Stimulated activated naive CD4-positive, alpha-beta T cell treated with Interleukin-2 at 50 U/mL for 16 hours (primary cell): ENCODE measurements at places on chromosomes 3 and 15.

- DNase-seq: no peak
Observed at GRCh38 chr3:48428088-48428571, 1.8 kb downstream of the PLXNB1 start.

DNA sequence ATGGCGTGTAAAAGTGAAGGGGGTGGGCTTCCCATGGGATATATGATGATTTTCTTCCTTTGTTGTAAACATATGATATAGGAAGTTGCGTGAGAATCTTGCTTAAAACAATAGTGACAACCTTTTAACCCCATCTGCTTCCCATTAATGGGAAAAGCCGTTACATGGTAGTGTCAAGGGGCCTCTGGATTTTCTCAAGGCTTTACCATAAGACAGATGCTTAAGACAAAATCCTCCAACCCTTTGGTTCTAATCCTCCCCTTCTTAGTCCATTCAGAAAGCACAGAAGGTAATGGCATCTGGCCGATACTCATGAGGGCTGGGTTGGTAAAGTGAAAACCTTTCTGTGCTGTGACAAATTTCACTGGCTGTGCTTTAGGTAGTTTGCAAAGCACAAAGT lies 25.0 kb downstream of the DPH3 start:
- no peak for DNase-seq

GRCh38 chr3:113285226-113285625 lies 73.9 kb downstream of the BOC start:
- DNase-seq: no peak

DNA sequence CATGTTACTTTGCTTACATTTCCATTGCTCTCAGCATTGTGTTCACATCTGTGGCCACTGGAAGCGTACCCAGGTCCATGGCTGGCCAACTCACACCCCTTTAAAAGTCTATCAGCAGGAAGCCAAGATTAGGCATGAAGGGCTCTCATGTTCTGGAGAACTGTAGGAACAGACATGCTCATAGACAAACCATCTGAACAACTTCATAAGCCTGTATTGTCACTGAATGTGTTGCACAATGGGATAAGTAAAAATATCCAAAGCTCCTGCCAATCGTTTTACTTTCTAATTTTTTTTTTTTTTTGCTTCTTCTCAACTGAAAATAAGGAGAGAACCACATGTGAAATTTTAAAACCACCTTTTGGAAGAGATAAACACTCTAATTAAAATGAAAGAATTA lies 6.4 kb downstream of the RPLP1 start:
- no peak for DNase-seq

- DNase-seq: no peak
Observed at GRCh38 chr3:38121832-38122461, 15.0 kb downstream of the ACAA1 start.

DNA sequence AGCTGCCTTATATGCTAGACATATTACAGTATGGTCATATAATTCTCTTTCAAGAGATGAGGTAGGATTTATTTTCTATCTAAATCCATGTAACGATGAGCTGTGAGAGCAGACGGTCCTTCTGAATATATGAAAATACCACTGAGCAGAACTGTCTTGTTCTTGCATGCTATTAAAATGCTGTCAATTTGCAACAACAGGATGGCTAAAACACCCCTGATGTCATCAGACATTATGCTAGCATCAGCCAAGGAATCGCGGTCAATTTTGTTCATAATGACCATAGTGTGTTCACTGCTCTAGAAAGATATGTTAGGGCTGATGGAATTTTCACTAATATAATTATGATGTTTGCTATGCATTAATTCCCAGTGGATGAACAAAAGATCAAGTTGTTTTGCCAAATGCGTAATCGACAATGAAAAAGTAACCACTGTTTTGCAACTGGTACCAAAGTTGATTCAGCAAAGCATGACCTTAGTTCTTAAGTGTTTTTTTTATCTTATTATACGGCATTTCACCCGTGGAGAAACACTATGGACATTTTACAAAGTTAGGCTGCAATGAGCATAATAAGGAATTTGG lies 765.4 kb upstream of the NR2F2 start:
- DNase-seq: no peak

GRCh38 chr15:101264011-101264410 lies 12.2 kb upstream of the CHSY1 start:
- no peak for DNase-seq

- no peak for DNase-seq
Observed at GRCh38 chr3:12443781-12444522, 40.3 kb upstream of the TSEN2 start.

DNA sequence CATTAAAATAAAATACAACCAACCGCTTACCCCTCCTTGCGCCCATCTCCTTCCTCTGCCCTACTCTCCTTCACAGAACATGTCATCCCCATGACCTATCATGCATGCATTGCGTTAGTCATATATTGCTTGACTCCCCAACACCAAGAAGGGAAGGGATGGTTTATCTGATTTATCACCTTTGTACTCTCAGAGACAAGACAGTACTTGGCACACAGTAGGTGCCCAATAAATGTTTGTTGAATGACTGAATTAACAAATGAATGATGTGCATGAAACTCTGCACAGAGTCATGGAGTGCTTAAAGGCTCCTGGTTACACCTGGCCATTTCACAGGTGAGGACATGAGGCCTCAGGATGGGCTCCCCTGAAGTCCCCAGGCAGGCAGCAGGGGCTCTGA lies 59.7 kb downstream of the IQSEC1 start:
- DNase-seq: no peak

- no peak for DNase-seq
Observed at GRCh38 chr15:60313906-60314305, 83.9 kb downstream of the ANXA2 start.

DNA sequence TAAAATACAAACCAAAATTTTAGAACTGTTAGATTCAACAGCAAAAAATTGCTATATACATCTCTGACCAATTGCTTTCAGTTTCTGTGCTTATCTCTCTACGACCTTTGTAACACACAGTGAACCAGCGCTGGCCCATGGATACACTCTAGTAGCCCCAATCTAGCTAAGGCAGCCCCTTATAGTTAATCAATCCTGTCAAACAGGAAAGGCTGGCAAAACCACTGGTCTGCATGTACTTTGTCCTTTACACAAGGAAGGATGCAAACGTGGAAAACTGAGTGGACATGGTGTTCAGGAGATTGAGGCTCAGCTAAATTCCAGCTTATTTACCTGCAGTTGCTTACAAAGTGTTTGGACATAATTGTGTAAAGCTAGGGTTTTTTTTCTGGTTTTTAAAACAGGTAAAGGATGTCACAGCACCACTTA lies 25.9 kb downstream of the ADGRG7 start:
- no peak for DNase-seq

DNA sequence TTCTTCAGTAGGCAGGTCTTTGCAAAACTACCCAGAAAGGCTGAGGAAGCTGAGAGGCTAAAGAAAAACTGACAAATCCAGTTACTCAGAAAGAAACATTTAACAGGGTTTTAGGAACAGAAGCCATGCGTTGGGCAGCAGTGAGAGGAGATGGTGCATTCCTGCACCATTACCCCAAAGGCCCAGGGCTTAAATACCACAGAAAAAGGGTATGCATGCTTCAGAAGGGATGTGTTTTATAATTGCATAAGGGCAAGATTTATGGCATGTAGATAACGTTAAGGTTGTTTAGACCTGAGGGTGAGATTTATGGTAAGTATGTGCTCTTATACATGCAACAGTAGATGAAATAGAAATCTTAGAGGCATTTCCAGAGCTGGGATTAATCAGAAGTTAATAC lies 10.0 kb downstream of the C3orf52 start:
- DNase-seq: no peak

- DNase-seq: no peak
Observed at GRCh38 chr15:45425135-45425534, 46.8 kb upstream of the GATM start.

- peak; percentile 59 for DNase-seq
Observed at GRCh38 chr3:157239082-157239704, 79.2 kb upstream of the CCNL1 start.

- no peak for DNase-seq
Observed at GRCh38 chr3:96657710-96658109, 156.7 kb upstream of the EPHA6 start.

DNA sequence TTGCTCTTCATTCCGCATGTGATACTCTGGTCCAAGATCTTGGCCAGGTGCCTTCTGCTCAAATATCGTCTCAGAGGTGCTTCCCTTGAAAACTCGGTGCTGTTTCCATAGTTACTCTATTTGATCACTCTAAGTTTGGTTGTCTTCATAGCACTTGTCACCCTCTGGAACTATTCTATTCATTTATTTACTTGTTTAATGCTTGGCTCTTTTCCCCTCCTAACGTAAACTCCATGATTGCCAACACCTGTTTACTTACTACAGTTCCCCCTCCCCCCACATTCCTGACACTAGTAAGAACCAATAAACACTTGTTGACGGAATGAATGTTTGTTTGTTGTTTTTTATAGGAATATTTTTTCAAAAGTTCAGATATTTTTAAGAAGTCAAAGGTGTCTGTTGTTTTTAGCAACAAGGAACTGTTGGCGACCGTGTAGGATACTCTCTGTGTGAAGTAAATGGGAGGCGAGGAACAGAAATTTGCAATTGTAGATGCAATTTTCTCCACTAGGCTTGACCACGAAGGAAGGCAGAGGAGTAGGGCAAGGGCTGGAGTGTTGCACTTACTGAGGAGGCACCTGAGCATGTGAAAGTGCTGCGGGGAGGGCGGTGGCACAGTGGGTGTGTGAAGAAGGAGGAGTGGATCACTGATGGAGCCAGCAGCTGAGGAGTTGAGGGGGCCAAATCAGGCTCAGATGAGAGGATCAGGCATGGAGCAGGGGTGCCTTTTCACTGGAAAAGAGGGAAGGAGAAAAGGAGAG lies 48.4 kb downstream of the MOBP start:
- DNase-seq: no peak

DNA sequence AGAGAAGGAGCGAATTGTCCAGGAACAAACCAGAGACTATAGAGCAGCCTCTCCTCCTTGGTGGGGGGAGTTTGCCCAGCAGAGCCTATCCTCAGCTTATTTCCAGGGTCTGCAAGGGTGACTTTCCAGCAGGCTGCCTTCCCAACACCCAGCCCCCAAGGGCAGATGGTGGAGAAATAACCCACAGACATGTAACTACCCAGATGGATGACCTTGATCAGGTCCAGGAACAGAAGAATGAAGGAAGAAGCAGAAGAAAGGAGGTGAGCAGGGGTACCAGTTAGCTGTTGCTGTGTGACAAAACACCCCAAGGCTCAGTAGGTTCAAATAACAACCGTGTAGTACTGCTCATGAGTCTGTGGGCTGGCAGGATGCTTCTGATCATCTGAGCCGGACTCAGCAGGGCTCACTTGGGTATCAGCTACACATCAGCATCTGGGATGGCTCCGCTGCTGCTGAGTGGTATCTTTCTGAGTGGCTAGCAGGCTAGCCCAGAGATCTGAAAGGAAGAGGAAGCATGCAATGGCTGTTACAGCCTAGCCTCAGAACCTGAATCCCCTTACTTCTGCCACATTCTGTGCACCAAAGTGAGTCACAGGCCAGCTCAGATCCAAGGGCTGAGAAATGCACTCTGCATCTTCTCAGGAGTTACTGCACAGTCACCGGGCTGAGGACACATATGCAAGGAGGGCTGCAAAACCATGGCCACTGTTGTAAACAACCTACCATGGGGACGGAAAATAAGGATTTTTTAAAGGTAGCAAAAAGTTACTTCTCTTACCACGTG lies 22.2 kb upstream of the TXNRD3 start:
- no peak for DNase-seq

DNA sequence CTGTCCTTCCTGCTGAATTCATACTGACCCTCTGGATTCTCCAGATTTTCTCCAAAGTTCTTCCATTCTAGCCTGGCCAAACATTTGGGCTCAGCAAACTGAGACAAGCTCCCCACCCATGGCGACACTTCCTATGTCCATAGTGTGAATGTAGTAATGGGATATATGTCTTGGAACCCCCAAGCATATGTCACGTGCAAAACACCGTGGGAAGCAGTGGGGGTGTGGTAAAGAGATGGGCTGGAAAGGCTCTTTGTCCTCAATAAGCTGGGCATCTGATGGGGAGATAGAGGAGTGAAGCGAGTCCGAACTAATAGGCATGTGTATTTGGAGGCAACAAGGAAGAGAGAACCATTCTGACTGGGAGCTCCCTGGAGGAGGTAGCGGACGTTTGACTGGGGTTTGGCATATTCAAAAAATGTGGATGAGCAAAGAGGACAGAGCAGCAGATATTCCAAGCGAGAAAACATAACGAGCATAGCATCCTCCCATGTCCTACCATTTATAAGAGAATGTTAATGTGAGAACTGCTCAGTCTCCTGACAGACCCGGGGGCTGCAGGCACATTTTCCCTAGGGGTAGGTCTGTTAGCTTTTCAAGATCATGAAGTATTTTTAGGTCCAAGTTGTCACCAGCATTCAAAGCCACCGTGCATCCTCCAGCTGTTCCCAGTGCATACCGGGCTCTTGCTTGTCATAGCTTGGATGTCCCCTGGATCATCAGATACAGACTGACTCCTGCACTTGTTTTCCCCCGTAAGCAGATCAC lies 25.6 kb downstream of the TPM1 start:
- no peak for DNase-seq

DNA sequence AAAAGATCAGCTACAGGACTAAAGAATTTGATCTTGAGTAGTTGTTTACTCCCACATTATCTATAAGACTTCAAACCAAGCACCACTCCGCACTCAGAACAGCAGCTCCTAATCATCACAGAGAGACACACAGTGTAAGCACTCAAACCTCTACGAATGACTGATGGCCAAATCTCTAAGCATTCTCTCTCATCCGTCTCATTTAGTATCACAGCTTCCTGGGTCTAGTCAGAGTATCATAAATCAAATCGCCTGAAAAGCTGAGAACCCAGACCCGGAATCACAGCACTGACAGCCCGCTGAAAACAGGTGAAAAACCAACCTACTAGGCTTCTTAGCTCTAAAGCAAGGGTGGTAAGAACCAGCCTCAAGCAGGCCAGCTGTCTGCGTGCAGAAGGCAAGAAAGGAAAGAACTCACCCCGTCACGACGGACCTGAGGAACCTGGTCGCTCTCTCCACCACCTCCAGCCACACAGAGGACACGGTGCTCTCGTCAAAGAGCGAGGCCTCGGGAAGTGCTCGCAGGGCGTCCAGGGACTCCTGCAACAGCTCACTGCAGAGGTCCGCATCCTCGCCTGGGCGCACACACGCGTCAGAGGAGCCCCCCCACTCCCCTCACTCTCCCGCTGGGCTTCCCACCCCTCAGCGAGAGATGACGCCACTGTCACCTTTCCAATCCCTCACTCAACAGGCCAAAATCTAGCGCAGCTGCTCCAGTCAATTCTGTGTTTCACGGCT lies 47.9 kb downstream of the HERC2 start:
- DNase-seq: no peak
